ENCODE measurements at places on chromosomes 7 and 10.

- DNase-seq, result no peak
Measured at GRCh38 chr7:83593921-83594475, 54.9 kb downstream of the SEMA3E start.

- no peak for DNase-seq
Measured at GRCh38 chr7:28362812-28363211, 49.5 kb upstream of the CREB5 start.

DNA sequence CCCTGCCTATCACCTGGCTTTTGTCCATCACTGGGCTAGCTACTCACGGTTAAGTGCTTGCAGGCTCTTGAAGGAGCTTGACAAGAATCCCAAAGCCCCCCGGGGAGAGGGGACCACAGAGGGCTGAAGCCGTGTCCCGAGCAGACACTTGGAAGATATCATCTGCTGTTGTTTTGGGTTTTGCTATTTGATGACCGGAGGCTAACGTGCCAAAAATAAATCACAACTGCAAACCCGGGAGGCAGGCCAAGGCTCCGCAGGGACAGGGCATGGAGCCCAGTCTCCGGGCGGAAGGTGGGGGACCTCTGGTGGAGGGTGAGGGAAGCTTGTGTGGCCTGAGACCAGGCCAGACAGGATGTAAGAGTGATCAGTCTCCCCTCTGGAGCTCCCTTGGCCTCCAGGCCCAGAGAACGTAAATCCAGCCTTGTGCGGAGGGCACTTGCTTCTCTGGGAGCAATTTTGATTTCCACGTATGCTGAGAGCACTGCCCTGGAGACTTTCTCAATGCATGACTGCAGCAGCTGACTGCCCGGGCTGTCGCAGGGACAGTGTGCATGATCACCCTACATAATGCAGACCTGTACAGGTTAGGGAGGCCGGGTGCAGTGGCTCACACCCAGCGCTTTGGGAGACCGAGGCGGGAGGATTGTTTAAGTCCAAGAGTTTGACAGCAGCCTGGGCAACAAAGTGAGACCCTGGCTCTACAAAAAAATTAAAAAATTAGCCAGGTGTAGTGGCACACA, at the start of gene PHKG1:
Gene PHKG1, minus strand, starts transcription at position 164 of the 743 bp plus-strand sequence. CDS start 4,011 bp downstream, outside the sequence.
- DNase-seq, result peak; percentile 87

DNA sequence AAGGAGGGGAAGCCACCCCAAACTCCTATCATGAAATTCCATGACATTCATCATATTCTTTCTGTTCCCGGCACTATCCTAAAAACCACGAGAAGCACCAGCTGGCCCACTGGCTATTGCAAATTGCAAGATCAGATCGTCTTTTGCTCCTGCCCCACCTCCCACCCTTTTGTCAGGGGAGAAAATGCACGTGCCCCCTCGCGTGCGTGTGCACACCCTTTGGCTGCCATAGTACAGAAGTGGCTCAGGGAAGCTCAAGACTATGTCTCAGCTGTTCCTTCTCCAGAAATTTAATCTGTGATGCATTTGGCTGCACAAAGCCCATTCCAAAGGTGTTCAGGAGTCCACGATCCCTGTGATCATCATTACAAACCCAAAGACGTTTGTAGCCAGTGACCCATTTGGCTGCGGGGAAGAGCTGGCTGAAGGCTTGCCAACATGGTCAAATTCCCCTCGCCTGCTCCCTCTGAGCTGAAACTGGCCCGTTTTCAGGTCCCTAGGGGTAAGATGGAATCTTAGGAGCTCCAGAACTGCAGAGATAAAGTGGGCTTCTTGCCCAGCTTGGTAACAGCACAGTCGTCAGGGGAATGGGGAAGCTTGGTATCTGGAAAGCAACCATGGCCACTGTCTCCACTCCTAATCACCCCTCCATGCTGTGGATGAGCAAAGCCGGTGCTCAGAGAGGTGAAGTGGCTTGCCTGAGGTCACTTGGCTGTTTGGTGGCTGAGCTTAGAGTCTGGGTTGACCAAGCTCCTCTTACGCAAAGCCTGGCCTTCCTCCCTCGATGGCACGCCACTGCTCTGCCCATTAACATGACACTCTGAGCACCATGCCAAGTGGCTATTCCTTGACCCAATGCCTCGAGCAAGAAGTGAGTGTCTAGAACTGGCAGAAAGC, 155.4 kb downstream of the NEURL1 start:
- no peak for DNase-seq

GRCh38 chr7:155820246-155820645, 8.0 kb upstream of the SHH start:
- DNase-seq, result no peak

DNA sequence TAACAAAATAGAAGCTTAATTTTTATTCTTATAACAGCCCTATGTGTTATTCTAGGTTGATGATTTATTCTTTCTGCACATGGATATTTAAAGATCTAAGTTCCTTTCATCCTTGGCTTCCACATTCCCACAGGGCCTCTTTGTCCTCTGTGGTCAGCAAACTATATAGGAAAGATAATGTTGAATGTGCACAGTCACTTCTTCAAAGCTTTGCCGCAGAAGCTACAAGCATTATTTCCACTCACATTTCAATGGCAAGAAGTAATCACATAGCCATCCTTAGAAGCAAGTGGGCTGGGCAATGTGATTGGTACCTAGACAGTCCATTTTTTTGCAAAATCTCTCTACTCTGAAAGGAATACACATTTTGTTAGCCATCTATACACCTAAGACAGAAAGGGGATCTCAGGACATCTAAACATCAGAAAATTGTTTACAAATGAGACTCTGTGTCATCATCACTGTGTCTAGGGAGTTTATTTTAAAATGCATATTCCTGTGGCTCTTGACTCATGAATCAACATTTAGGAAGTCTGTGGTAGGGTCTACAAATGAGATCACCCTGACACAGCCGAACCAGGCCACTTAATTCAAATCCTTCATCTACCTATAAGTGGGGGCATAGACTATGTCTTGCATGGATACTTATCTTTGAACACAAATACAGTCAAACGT, 1060.5 kb downstream of the XPNPEP1 start:
- DNase-seq, result no peak

GRCh38 chr7:150325901-150326300, 2.6 kb upstream of the ACTR3C start:
- DNase-seq, result no peak

- no peak for DNase-seq
Measured at GRCh38 chr7:136033413-136034031, 56.4 kb upstream of the MTPN start.

DNA sequence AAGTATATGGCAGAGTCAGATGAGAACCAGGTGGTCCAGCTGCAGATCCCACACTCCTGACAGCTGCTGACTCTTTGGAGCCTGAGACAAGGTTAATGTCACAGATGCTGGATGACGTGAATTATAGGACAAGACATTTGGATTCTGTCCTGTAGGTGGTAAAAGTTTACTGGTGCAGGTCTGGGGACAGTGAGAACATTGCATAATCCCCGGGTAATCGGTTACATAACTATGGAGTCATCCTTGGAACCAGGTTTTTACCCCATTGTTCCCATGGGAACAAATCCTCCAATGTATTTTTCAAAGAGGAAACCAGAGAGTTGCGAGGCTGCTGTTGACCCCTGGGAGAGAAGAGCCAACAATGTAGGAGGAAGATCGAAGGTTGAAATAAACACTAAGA, 27.5 kb upstream of the ZCCHC24 start:
- no peak for DNase-seq

DNA sequence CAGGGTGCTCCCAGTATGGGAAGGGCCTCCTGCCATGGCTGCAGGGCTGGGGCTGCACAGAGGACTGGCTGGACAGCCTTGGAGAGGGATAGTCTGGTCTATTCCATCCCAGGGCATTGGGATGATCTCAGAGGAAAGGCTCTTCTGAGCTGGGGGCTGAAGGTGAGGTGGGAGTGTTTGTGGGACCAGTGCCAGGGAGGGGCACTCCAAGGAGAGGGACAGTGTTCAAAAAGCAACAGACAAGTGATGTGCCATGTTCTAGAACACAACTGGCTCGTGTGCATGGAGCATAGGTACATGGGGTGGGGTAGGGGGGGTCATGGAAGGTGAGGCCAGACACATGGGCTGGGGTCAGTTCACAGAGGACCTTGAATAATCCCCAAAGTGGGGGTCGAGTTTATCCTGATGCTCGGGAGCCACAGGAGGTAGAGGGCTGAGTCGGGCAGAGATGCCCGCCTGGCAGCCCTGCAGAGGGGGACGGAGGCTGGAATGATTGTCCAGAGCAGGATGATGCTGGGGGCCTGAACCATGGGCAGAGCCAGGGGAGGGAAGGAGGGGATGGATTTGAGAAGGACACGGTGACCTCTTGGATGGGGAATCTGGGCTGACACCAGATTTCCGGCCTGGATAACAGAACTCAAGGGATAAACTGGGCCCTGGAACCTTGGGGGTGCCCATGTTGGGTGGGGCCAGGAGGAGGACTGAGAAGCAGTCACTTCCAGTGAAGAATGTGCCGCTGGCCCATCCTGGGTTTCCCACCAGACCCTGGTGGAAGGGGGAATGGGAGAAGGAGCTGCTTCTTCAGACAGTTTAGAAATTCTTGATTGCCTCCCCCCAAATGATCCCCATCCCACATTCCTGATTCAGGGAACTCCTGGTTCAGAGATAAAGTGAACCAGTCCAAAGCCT, 50.4 kb downstream of the NEURL1 start:
- no peak for DNase-seq

DNA sequence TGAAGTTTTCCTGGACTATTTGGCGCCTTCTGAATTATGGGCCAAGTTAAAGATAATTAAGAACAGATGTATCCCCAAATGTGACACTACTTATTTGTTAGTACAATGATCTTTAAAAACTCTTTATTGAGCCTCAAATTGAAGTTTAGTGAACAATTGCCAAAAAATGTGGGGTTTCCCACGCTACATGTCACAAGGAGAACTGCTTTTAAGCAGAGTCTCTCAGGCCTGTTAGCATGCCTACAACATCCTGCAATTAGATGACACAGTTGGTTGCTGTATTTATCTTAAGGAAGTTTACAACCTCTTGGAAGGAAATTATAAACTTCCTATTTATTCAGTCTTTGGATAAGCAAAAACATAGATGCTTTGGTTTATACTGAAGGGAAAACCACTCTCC, 733.0 kb downstream of the TNS3 start:
- DNase-seq, result no peak

DNA sequence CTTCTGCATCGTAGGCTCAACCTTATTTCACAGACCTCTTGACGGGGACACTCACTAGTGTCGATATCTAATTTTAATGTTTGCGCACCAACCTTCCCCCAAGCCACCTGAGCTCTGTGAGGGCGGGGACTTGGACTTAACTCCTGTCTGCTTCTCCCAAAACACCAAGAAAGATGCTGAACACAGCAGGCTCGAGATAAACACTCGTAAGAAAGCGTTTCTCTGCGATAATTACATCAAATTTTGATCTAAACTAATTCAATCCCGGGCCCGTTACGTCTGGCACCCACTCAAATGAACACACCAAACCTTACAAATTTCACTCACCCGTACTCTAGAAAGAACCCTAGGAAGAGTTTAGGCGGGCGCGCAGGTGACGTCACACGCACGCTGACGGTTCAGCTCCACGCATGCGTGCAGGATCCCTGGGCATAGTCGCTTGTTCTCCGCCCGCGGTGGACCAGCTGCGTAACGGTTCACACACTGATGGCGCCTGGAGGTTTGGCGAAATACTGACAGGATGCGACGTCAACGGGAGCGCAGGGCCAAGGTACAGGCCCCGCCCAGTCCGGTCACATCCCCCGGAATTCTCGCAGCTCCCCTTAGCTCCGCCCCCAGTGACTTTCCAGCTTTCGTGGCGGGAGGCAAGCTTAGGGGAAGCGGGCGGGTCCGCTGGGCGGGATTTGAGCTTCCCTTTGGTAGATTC, at the start of gene POT1:
Gene POT1, minus strand, starts transcription at position 359 of the 706 bp plus-strand sequence. CDS start 32,652 bp downstream, outside the sequence.
- DNase-seq, result peak; percentile 99

GRCh38 chr10:2201534-2202099, 464.3 kb upstream of the ADARB2 start:
- DNase-seq, result no peak

DNA sequence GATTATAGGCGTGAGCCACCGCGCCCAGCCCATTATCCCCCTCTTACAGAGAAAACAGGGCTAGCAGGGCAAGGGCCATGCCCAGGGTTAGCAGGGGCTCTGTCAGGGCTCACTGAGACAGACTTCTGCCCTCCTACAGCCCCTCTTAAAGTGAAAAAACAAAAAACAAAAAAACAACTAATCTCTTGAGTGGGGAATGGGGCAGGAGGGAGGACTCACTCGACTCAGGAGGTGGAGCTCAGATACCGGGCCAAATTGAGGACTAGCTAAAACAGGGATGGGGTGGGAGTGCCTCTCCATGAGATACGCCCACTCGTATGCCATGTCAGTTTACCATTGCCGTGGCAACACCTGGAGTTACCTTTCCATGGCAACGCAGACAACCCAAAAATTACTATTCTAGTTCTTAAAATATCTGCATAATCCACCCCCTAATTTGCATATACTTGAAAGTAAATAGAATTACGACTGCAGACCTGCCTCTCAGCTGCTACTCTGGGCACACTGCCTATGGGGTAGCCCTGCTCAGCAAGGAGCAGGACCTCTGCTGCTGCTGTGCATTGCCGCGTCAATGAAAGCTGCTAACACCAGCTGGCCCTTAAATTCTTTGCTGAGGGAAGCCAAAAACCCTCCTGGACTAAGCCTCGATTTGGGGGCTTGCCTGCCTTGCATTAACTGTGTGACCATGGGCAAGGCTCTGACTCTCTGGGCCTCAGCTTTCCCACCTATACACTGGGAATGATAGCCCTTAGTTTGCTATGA, 13.4 kb downstream of the SSC4D start:
- DNase-seq, result no peak
